Nucleus accumbens (tissue), 56 donors: ENCODE measurements at places on chromosomes 2 and 18.

DNA sequence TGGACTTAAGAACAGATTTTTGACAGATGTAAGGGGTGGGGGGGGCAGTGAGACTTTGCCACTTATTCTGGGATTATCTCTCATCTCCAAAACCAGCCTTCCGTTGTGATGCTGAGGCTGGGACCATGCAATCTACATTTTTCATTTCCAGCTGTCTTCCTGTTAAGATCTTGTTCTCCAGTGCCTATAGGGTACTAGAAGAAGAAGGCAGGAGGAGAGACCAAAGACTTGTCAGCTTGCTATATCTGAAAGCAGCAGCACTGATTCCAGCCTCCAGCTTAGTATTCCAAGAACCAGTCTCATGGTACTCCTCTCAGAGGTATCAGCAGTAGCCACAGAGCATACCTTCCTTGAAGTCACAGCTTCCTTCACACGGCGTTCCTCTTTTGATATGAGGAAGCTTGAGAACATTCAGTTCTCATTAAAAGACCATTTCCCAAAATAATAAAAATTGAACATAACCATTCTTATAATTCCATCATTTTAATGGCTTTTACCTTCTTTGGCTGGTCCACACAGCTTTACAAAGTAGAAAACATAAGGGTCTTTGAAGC, 49.8 kb downstream of the USP34 start:
- no peak for DNase-seq

DNA sequence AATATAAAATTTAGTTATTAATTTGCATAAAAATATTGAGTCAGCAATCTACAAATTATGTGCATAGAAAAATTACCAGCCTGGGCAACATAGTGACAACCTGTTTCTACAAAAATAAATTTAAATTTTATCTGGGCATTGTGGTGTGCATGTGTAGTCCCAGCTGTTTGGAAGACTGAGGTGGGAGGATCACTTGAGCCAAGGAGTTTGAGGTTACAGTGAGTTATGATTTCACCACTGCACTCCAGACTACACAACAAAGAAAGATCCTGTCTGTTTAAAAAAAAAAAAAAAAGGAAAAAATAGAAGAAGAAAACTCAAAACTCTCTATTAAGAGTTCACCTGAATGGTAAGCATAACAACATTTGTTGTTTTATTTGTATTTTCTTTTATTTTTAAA, 1048.4 kb upstream of the CDH2 start:
- DNase-seq, result no peak

GRCh38 chr2:189409131-189409530, 32.1 kb upstream of the WDR75 start:
- DNase-seq, result no peak

DNA sequence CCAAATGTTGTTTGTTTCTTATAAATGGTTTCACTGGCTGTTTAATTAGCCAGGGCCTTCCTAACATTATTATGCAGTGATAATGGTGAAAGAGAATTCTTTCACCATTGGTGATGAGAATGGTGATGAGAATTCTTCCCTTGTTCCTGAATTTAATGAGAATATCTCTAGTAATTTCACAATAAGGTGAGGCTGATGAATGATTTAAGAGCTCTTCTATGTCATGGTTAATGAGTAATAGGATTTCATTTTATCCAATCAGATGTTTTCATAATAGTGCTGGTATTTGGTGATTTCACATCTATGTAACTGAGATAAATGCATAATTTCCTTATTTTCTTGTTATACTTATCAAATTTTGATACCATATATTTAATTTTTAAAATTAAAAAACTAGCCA, 535.7 kb upstream of the ZEB2 start:
- no peak for DNase-seq

DNA sequence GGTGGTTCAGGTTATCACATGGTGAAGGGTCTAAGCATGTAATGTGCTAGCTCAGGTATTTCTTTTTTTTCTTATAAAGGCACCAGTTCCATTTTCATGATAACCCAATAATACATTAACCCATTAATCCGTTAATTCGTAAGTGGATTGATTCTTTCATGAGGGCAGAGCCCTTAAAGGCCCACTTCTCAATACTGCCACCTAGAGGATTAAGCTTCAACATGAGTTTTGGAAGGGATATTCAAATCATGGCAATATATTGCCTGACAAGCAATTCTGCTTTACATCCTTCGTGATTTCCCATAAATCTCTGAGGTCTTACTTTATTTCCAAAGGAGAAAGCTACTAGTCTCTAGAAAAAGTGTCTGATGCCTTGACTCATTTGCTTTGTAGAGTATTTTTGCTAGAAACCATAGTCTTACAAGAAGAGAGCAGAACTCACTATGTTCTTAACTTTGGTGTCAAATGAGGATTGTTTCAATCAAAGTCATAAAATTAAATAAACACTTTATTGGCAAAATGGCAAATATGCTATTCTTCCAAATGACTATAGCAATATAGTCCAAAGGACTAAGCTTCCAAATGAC, 271.3 kb downstream of the KCNS3 start:
- DNase-seq, result no peak
